NCI-H2081 (cell line): ENCODE measurements at places on chromosomes 1 and 21.

- no peak for DNase-seq
These were observed 282 bp upstream of the LYPLAL1 start for GRCh38 chr1:219173434-219173757.

DNA sequence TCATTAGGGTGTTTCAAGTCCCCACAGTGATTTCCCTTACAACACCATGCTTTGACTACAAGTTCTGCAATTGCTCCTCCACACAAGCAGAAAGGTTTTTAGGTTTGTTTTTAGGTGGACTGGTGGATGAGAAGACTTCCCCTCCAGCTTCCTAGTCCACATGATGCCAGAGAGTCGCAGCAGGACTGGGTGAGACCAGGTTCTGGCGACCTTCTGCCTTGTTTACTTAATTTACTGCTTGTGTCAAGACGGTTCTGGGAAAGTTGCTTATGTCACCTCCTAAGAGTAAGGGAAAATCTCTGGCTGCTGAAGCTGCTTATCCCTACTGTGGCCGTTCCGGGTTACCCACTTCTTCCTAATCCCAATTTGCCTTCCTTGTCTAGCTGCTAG lies 76.4 kb downstream of the GLUL start:
- no peak for DNase-seq

GRCh38 chr1:229058729-229059128 lies 212.2 kb upstream of the RAB4A start:
- peak; percentile 36 for DNase-seq

DNA sequence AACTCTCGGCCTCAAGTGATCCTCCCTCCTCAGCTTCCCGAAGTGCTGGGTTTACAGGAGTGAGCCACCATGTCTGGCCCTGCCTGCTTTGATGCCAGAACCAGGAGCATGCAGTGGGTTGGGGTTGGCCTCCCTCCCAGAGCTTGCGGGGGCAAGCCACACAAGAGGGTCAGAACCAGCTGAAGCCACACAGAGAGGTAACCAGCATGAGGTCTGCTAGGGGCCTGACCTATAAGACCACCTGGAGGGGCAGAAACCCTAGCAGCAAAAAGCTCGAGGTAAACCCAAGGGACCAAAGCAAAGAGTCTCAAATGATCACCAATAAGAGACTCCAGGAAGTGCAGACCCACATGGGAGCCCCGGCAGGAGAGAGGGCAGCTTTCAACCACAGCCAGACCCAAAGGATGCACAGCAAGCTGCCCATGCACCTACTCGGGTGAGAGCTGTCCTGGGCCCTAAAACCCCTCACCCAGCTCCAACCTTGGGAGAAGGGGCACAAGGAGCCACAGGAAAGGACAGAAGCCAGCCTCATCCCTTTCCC lies 81.2 kb downstream of the TOMM20 start:
- DNase-seq: no peak

- DNase-seq: no peak
These were observed 116.4 kb downstream of the SYT2 start for GRCh38 chr1:202593845-202594244.

GRCh38 chr21:42381347-42381984 lies 14.4 kb downstream of the TMPRSS3 start:
- peak; percentile 30 for DNase-seq
